ENCODE measurements at places on chromosomes 12 and 14.

DNA sequence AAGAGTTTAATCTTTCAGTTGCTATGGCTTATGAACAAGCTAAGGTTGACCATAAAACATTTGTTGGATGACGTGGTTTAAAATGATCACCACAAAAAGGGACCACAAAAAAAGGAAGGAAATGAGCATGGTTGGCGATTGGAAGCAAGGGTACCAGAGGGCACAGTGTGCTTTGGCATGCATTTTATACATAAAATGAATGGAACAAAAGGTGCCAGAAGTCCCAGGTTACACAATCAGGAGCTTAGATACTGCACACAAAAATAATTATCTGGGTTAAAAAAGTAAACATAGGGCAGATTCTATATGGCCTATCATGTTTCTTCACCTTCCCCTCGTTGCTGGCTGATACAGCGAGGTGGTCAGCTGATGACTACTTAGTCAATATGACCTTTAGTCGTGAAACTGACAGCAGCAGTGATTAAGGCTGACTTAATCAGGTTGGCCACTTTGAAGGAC is 50.7 kb downstream of the ZC3H14 start:
- peak; percentile 23 for DNase-seq

DNA sequence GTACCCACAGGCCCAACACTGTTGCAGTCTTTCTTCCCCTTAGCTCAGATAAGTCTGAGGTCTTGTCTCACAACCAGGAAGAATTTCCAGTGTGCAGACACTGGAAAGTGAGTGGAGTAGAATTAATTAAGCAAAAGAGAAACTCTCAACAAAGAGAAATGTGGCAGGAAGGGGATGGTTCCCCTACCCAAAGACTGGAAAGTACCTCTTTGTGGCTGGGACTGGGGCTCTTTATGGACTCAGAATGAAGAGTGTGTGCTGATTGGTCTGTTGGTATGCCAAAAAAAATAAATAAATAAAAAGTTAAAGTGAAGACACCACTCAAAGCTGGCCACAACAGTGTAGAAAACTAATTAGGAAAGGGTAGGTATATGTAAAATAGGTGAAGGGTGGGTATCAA is 26.4 kb downstream of the GLIPR1L1 start:
- no peak for DNase-seq

GRCh38 chr12:37545759-37546158 is 770.8 kb upstream of the ALG10B start:
- DNase-seq: no peak

- no peak for DNase-seq
These were observed 269.6 kb upstream of the CRY1 start for GRCh38 chr12:107362960-107363359.

DNA sequence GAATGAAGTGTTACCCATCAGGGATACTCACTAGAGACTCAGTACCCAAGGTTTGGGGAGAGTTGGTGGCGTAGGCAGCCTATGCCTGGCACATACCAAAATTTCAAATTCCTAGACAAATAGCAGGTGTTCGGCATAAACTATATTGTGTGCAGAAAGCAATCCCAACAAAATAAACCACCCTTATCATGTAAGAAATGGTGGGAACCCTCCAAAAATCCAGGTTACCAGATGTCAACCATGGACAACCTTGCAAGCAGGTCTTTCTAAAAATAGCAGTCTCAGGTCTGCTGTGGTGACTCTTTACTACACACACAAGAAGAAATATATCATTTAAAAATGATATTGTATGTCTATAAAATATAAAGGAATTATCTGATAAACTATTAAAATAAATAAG is 17.7 kb upstream of the PTGER2 start:
- DNase-seq: no peak

GRCh38 chr12:29157486-29157946 is 8.4 kb downstream of the FAR2 start:
- DNase-seq: no peak

DNA sequence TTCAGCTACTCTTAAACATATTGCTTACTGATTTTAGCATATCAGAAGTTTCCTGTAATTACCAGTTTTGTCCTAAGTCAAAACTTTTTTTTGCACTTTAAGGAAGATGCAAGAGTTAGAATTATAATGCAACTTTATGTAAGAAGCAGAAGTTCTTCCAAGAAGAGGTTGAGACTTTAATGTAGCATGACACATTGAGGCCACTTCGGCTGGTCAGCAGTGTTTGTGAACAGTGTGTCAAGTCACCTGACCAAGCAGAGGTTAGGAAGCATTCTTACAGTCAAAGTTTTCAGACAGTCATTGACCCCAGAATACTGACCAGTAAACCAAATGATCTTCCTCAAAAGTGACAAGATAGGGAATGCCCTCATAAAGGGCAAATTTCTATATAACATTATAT is 15.2 kb downstream of the FGFR1OP2 start:
- DNase-seq: no peak

DNA sequence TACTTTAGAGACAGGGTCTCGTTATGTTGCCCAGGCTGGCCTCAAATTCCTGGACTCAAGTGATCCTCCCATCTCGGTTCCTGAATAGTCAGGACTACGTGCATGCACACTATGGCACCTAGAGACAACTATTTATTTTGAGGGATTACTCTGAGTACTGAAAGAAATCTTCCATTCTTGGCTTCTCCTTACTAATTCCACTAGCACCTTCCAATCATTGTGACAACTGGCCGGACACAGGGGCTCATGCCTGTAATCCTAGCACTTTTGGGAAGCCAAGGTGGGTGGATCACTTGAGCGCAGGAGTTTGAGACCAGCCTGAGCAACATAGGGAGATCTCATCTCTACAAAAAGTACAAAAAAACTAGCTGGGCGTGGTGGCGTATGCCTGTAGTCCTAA is 42.1 kb upstream of the MTERF2 start:
- DNase-seq: no peak

GRCh38 chr14:66804141-66804540 is 296.2 kb downstream of the GPHN start:
- DNase-seq: no peak

DNA sequence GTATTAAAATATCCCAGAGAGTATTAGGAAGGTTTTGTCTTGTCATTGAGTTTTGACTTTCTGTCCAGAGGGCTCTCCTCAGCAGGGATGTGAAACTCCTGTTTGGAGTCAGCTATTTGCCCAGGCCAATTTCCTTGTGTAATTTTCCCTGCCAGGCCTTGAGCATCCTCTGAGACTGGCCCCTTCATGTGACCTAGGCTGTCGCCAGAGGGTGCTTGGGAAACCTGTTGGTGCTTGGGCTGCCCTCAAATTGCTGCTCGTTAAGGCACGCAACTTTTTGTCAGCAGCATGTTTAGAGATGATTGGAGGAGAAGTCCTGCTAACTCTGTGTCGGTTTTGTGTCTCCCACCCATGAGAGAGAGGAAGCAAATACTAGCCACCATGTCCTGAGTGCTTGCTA is 39.1 kb downstream of the IQSEC3 start:
- no peak for DNase-seq

GRCh38 chr12:93178154-93178878 is 199.4 kb upstream of the NUDT4 start:
- DNase-seq: no peak

GRCh38 chr12:93773122-93773871 is 96.1 kb downstream of the CRADD start:
- peak; percentile 72 for DNase-seq

DNA sequence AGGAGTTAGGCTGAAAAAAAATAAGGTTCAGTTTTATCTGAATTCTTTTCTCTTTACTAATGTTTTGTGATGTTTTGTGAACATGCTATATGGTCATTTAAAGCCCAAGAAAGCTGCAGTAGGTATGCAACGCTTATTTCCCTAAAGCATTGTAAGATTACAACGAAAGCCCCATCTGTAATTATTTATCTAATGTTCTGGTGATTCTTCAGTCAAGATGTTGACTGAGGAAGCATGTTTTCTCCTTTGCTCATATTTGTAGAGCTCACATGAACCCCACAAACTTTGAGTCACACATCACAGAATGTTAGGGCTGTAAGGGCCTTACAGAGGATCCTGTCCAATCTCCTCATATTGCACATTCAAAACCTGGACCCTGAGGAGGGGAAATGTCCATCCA is 3.2 kb upstream of the TUBA1C start:
- DNase-seq: no peak

DNA sequence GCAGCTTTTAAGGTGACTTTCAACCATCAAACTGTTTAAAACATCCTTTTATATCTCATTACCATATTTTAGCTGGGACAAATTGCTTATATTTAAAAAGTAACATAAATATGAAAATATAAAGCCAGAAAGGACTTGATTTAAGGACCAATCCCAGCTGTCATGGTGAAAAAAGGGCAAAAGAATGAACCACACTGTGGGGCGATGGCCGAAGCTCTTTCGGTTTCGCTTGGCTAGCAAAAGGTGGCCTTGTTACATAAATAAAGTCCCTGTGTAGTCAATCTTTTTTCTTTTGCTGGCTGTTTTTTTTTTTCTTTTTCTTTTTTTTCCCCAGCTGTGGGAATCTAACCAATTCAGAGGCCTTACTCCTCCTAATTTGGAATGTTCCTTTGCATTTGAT is 50.9 kb downstream of the FBXO33 start:
- DNase-seq: no peak

- no peak for DNase-seq
These were observed 646.2 kb upstream of the STXBP6 start for GRCh38 chr14:25696176-25696575.

DNA sequence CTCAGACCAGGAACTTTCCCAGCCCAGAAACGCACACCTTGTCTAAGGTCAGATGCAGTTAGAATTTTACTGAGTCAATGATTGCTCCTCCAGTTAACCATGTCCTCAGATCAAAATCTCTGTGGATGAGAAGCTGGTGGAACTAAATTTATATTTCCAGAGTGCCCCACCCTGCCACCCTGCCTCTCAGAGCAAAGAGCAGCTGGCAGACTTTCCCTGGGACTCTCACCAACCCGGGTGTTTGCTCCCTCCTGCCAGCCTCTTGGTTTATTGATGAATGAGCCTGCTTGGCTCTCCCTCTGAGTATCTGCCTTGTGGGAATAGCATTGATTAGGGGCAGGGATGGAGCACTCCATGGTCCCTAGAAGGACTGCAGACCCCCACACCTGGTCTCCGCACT is 5.9 kb upstream of the KRT1 start:
- DNase-seq: no peak

- no peak for DNase-seq
These were observed 148.3 kb downstream of the TGFB3 start for GRCh38 chr14:75833326-75834020.

DNA sequence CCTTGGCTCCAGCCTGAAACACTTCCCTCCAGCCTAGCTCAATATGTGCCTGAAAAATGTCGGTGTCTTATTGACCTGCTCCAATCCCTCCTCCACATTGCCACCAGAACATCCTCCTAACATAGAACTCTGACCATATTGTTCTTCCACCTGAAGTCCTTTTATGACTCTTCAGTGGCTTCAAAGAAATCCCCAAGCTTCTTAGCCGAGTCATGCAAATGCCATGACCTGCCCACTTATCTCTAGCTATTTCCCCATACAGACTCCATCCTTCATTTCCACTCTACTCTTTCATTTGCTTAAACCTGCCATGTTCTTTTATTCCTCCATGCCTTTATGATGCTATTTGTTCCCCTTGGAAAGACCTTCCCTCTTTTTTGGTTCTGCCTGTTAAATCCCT is 568.6 kb downstream of the ETNK1 start:
- DNase-seq: no peak

GRCh38 chr12:109482894-109483293 is 5.5 kb downstream of the UBE3B start:
- DNase-seq: no peak

Measured in activated CD8-positive, alpha-beta T cell treated with anti-CD3 and anti-CD28 coated beads for 36 hours (primary cell).